D341Med (cell line): ENCODE measurements at places on chromosomes 7 and 10.
A peak's percentile ranks its signal among the peaks of the same experiment; 100 is the strongest.

DNA sequence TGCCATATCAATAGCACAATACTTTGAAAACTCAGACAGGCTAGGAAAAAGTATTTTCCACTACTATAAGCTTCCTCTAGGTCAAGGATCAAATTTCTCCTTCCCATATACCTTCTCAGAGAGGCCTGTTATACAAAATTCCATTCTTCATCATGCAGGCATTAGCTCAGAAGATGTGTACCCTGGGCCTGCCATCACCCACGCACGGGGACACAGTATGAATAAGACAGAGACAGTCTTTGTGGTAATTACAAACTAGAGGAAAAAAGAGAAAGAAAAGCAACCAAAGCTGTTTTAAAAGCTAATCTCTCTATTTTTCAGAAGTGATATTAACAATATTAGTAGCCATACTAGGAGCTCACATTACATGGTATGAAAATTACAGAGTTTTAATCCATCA lies 236.8 kb upstream of the AOAH start:
- DNase-seq = no peak

- no peak for DNase-seq
Measured at GRCh38 chr10:73233883-73234282, 13.2 kb downstream of the DNAJC9 start.

DNA sequence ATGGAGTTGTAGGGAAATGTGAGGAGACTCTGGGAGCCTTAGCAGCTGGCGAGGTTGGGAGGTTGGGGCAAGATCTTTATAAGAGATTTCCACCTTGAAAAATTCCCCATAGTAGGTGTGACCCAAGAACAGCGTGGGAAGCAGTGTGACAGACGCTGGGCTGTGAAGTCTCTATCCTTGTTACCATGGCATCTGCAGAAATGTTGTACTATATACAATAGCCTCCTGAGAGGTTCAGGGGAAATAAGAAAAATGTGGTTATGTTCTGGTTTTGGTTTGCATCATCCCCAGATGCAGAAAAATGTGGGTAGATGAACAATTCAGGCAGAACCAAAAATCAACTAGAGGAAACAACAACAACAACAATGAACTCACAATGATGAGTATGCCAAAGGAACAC lies 498.6 kb downstream of the SH2D4B start:
- no peak for DNase-seq

GRCh38 chr7:18700147-18700546 lies 204.6 kb downstream of the HDAC9 start:
- no peak for DNase-seq

GRCh38 chr7:142468871-142469665 lies 211.2 kb upstream of the PRSS58 start:
- no peak for DNase-seq

- peak; percentile 80 for DNase-seq
Measured at GRCh38 chr7:74449809-74450397, 3.8 kb upstream of the GTF2IRD1 start.

- DNase-seq = no peak
Measured at GRCh38 chr10:5550621-5551530, 26.1 kb downstream of the CALML3 start.

GRCh38 chr7:22613496-22613895 lies 113.5 kb upstream of the IL6 start:
- no peak for DNase-seq

GRCh38 chr7:151550656-151551286 lies 31.1 kb upstream of the RHEB start:
- DNase-seq = no peak

GRCh38 chr7:111647881-111648280 lies 85.6 kb upstream of the IMMP2L start:
- no peak for DNase-seq

DNA sequence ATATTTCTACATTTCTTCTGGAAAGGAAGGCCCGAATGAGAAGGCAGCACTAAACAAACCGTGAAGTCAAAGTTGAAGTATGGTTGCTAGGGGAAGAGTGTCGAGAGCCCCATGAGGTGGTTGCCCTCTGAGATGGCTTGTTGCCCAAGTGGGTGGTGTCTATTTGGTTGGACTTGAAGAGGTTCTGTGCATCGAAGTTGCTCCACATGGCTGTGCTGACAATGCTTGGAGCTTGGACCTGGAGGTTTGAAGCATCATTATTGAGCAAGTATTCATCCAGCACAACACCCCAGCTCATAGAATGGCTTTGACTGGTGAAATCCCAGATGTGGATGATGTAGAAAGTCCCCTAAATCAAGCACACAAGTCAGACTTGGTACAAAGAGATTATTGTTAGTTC lies 165.2 kb upstream of the CDCA7L start:
- no peak for DNase-seq

- DNase-seq = no peak
Measured at GRCh38 chr10:19713159-19713558, 103.1 kb upstream of the PLXDC2 start.

GRCh38 chr7:150429699-150430098 lies 20.7 kb upstream of the GIMAP8 start:
- DNase-seq = no peak

GRCh38 chr10:125782054-125782453 lies 6.4 kb upstream of the MMP21 start:
- DNase-seq = no peak

GRCh38 chr7:19116121-19117090 lies 1.0 kb downstream of the TWIST1 start:
- DNase-seq = peak; percentile 48

GRCh38 chr10:116274064-116274904 lies 1.3 kb upstream of the GFRA1 start:
- peak; percentile 35 for DNase-seq

- DNase-seq = no peak
Measured at GRCh38 chr10:79176052-79176501, 107.3 kb downstream of the ZMIZ1 start.

DNA sequence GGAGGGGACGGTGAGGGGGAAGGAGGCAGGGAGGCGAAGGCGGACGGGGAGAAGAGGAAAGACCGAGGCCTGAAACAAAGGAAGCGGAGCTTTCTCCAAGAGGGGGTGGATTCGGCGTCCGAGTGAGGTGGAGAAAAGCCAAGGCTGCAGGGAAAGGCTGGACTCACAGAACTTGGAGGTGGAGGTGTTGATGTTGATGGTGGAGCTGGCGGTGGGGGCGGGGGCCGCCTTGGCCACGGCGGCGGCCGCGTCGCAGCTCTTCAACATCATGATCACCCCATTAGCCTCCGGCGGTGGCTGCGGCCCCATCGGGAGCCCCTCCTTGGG lies 578 bp downstream of the CACUL1 start:
- DNase-seq = peak; percentile 50

- DNase-seq = no peak
Measured at GRCh38 chr7:148919859-148920258, 35.8 kb upstream of the EZH2 start.

DNA sequence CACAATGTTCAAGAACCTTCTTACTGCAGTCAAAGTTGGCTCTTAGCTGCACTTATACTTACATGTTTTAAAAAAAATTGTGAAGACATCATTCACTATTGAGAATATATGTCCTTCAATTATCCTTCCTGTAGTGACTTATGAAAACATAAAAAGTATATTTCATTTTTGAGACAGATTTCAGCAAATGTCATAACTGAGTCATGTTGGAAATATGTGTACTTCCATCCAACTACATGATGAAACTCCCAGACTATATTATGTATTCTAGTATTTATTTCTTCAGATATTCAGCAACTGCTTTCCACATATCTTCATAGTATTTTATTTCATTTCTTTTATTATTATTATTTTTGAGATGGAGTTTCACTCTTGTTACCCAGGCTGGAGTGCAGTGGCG lies 160.2 kb downstream of the ARHGAP12 start:
- no peak for DNase-seq

DNA sequence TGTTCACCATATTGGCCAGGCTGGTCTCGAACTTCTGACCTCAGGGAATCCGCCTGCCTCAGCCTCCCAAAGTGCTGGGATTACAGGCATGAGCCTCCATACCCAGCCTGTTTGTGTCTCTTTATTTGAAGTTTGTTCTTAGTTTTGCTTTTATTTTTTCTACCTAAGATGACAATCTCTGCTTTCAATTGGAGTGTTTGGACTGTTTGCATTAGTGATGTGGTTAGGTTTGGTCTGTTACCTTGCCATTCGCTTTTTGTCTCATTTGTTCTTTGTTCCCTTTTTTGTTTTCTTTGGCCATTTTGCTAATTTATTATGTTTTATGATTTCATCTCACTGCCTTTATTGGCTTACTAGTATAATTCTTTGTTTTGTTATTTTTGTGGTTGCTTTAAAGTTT lies 62.6 kb downstream of the ADCY1 start:
- no peak for DNase-seq

- DNase-seq = no peak
Measured at GRCh38 chr7:24478137-24478655, 95.1 kb upstream of the PALS2 start.

DNA sequence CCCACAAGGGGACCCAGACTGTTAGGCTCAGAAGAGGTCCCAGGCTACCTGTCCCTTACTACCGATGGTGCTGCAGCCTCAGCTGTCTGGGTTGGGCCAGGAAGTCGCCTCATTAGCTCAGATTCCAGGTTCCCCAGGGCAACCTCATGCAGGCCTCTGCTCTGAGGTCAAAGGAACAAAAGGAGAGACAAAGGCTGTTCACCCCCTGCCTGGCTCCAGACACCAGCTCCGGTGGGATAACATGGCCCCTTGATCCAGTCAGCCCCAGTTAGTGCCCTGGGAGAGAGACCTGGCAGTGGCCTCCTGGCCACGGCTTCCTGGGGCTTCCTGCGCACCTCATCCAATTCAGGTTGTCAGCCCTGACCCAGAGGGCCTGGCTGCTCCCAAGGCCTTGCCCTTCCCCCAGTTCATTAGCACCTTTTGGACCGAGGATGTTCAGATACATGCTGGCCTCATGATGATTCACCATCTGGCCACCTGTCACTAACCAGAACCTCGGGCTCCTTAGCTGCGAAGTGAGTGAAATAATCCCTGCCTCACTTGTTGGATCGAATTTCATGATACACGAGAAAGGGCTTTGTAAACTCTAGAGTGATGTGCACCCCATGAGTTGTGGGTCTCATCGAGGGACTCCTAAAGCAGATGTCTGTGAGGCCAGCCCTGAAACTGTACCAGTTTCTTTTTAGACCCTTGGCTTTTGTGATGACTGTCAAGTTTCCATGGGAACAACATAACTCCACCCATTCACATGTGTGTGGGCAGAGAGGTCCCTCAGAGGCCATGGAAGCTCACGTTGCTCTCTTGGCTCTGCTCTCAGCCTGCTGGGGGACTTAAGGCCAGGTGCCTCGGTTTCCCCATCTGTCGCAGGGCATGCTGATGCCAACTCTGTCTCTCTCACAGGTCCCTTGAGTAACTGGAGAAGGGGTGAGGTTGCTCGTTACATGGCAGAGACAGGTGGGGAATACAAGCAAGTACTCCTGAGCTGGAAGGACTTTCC lies 79.5 kb upstream of the PCBD1 start:
- no peak for DNase-seq

- no peak for DNase-seq
Measured at GRCh38 chr7:91465595-91466061, 201.4 kb downstream of the FZD1 start.

GRCh38 chr7:121352323-121352722 lies 23.5 kb downstream of the WNT16 start:
- no peak for DNase-seq

DNA sequence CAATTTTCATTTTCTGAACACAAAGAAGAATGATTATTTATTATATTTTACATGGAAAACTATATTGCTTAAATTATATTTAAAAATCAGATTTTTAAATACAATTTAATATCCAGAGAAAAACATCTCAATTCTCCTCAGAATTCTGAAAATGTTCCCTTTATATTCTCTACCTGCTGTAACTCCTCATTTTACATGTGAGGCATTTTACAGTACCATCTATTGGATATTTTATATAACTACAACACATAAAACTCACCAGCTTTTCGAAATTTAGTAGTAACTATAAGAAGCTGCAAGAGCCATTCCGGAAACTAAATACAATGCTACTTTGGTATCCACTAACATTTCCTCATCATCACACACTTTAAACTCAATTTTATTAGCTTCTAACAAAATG lies 264.6 kb downstream of the DGKB start:
- DNase-seq = no peak

DNA sequence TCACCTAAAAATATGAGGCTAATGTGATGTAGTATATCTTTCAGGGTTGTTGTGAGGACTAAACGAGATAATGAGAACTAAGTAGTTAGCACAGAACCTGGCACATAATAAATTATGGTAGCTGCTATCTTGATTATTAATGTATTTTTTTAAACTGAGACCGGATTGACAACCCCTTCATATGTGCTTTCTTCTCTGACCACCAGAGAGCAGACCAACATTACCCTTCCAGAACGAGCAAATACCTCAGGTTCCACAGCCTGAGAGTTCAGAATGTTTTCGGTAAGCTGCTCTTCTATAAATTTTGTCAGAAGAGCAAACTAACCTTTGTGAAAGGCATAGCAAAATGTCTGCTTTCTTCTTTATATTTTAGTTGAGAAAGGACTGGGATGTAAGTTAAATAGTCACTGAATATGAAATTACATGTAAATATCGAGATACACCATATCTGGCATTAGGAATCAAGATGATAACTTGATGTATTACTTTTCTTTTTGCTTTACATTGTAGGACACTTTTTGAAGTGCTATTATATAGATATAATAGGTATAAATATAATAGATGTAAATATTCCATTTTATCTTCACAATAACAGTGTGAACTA lies 13.6 kb upstream of the BPGM start:
- DNase-seq = peak; percentile 59

- DNase-seq = no peak
Measured at GRCh38 chr7:128701062-128701785, 29.1 kb downstream of the GARIN1A start.

GRCh38 chr7:150502519-150502918 lies 12.2 kb upstream of the GIMAP7 start:
- DNase-seq = no peak

GRCh38 chr10:101273741-101274140 lies 44.5 kb upstream of the LBX1 start:
- DNase-seq = no peak

DNA sequence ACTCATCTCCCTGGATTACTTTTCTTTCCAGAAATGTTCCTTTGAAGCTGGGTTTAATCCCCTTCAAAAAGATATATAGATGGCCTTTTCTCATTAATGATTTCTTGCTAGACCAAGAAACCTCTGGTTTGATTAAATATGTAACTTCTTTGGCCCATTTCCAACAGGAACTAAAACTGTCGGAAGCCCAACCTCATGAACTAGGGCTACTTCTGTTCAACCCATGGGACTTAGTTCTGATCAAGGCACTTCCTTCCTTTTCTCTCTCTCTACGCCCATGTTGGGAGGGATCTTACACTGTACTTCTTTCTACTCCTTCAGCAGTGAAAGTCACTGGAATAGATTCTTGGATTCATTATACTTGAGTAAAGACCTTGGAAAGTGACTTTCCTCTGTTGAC lies 83.6 kb downstream of the TMEM106B start:
- no peak for DNase-seq
